Activated T-cell treated with anti-CD3 and anti-CD28 coated beads, Interleukin-2, amount 50 U/mL, for 24 hours (primary cell): ENCODE measurements at places on chromosomes 2 and 18.

DNA sequence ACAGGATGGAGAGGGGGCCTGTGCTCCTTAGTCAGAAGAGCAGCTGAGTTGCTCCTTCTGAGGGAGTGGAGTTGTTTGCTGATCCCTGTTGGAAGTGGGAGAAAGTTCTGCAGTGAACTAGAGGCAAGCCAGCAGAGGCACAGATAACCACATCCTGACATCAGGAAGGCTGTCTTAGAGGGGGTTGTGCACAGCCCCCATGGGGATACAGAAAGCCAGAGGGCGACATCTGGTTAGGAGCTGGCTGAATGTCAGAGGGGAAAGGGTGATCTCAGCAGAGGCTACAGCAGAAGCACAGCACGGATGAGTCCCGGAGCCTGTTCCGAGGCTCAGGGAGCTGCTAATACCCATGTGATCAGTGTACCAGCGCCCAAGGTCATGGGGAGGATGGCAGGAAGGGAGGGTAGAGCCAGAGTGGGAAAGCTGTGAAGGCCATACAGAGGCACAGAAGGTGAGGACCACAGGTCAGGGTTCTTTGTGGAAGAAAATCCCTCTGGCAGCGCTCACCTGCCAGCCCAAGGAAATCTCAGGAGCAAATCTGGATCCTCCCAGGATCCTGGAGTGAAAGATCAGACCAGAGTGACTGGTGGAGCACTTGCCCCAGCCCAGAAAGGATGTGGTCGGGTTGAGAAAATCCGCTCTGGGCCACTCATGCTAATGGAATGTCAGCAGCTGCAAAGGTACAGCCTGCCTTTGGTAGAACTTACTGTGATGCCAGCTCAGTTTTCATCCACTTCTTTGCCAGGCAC lies 111.8 kb downstream of the STPG4 start:
- DNase-seq, result no peak

DNA sequence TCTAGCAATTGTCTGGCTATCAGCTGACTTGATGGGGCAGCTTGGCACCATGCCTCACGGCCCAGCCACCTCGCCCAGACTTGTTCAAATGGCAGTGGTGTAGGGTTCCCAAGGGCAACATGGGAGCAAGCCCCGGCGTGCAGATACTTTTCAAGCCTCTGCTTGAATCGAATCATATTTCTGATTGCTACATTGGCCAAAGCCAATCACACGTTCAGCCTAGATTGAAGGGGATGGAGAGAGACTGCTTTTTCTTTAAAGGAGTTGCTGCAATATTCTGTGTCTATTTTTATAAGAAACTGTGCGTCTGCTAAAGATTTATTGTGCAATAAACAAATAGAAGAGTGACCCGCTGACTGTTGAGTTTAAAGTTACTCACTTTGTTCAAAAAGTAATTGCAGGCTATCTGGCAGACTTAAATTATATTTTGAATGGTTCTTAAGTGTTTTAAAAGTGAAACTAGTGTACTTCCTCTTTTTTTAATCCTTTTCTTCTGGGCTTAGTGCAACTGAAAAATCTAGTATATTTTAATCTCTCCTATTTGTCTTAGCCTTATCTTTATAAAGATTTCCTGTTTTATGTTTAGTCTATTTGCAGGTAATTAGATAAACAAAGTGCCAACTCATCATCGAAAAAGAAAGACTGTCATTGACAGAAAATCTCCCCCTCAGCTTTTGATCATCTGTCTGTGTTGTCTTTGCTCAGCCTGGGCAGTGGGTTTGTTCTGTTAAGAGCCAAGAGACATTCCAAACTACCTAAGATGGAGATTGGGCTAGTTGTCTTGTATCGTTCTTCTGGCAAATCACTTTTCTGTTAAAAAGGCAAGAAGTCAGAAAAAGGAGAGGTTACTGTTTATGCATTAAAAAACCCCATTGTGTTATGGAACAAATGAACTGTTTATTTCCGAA lies 156.1 kb downstream of the TPGS2 start:
- no peak for DNase-seq

- no peak for DNase-seq
Measured at GRCh38 chr2:56770490-56770889, 586.7 kb downstream of the CCDC85A start.

DNA sequence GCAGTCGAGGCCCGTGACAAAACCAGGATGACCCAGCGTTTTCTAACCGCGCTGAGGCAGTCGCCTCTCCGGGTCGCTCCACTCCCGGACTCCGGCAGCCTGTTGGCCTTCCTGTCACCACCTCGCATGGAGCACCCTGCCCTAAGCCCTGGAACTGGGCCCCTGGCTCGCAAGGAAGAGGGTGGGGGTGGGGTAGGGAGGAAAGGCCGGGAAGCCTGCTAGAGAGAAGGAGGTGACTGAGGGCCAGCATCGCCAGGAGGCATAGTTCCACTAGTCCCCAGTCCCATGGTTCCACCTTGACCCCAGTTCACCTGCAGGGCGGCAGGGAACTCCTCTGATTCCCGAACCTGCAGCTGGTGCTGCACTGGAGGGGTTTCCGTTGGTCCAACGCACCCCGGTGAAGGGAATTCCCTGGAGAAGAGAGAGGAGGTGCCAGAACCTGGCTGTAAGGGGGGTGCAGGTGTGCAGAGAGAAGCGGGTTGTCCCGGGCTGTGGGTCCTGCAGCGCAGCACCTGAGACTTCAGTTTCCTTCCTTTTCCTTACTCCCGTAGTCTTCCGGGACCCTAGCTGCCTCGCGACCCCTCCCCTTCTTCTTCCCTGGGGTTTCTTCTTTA lies 11.8 kb upstream of the EN1 start:
- DNase-seq, result no peak

DNA sequence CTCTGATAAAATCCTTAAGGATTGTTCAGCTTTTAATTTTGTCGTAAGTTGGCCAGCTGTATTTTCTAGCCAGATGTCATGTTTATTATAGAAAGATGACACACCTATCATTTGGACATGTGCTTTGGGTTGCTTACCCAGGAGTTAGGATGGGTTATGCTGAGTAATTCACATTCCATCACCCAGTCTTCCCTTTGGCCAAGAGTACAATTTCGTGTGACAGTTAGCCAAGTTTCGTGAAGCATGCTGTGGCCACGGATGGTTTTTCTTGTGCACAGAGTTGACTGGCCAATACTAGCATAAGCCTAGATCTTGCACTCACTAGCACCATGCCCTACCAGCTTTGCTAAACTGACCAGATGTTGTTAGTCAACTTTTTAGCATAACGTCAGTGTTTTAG lies 5.8 kb downstream of the MAPRE3 start:
- no peak for DNase-seq

DNA sequence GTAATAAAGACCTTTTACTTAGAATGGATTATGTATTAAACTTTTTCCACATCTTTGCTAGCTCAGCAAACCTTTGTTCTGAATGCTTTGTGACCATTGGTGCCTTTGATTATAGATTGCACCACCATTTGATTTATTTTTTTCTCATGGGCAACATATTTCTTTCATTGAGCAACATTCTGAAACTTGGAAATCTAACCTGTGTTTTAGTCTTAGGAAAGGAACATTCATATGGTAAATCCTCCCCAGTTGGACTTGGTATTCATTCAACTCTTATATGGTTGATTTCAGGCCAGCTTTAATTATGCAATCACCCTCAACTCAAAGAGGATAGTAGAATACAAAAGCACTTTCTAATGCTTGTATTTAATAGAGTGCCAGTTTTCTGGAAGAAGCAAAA lies 1077.9 kb upstream of the ZEB2 start:
- no peak for DNase-seq

GRCh38 chr2:168992591-168993349 lies 38.4 kb downstream of the ABCB11 start:
- DNase-seq, result no peak

GRCh38 chr18:58828399-58829121 lies 36.1 kb upstream of the ZNF532 start:
- no peak for DNase-seq

GRCh38 chr2:152500772-152501171 lies 165.8 kb downstream of the FMNL2 start:
- no peak for DNase-seq
